Fibroblast of skin of left quadriceps (primary cell): ENCODE measurements at places on chromosomes 12 and 14.
A peak's percentile ranks its signal among the peaks of the same experiment; 100 is the strongest.

- no peak for DNase-seq
These were observed 9.1 kb upstream of the SERPINA1 start for GRCh38 chr14:94397289-94398181.

DNA sequence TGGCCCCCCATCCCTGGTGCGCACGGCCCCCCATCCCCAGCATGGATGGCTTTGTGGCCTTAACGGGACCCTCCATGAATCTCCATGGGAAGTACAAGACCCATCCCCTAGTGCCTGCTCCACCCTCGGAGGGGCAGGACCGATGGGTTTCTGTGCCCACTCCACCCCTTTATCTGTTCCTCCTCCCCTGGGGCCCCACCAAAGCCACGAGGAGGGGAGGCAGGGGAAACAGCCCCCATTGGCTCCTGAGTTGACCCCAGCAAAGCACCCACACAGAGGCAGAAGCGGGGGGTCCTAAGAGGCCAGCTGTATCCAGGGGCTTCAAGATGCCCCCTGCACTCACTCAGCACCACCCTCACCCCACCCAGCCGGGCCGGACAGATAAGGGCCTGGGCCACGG lies 36.1 kb upstream of the TMEM179 start:
- DNase-seq: no peak

DNA sequence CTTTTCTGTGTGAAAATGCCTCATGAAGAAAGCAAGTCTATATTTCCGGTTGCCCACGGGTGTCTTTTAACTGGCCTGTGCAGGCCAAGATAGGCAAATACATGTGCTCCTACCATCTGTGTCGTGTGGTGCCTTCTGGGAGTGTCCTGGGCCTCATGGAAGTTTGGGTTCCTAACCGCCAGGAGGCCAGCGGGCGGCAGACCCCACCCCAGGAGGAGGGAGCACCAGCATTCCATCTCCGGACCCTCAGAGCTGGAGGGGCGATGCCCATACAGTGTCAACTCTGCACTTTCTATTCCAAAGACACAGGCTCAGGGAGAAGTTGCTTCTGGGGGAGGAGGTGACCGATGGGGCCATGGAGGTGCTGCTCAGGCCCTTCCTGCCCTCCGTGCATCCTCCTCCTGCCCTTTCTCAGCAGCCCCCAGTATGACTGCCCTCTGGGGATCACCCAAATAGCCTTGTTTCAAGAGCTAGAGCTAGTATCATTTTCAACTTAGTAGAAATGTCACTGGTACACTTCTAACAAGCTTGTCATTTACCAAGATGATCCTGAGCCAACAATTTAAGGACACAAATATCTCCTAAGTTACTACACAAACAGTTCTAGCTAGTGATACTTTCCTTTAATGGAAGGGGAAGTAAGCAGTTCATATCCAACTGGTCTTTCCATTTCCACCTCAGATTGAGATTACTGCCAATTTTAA lies 17.8 kb downstream of the CCDC92 start:
- DNase-seq: no peak

DNA sequence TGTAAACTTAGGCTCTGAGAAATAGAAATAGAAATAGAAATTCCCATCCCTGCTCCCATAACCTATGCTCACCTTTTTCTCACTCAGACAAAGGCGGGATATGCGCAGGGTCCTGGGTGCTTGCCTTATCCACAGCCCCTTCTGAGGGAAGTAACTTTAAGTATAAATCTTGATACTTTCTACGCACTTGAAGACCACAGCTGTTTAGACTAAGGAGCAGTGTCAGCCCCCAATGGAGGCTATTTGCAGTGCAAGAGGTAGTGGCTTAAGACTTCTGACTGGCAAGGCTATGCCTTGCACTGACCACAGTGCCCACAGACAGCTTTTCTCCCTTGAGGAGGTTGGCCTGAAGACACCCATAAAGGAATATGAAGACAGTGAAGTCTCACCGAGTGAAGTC lies 35.2 kb downstream of the ASCL1 start:
- DNase-seq: no peak

- DNase-seq: no peak
These were observed 95.9 kb upstream of the PPP2R5C start for GRCh38 chr14:101665478-101666078.

DNA sequence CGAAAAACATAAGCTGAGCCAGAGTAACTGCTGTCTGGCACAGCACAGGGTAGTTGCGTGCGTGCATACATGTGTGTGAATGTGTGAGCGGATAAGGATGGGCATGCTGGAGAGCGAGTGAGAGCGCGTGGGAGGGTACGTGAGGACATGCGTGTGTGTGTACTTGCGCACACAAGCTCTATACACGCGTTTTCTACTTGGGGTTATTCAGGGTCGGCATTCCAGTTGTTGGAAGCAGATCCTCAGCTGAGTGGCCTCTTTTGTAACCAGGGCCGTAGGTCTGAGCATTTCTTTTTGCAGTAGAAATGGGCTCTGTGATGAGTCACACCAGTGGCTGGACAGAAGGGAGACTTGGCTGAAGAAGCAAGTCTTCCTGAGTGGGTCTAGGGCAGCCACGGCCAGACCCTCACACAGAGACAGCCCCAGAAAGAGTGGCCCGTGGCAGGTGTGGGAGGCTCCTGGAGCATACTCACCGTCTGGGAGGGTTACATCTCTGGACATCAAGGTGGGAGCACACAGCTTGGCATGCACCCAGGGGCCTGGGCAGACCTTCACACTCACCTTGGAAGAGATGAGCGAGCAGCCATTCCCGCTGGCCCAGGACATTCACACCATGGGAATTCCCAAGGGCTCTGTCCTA lies 78.0 kb downstream of the LRRC74A start:
- DNase-seq: no peak

DNA sequence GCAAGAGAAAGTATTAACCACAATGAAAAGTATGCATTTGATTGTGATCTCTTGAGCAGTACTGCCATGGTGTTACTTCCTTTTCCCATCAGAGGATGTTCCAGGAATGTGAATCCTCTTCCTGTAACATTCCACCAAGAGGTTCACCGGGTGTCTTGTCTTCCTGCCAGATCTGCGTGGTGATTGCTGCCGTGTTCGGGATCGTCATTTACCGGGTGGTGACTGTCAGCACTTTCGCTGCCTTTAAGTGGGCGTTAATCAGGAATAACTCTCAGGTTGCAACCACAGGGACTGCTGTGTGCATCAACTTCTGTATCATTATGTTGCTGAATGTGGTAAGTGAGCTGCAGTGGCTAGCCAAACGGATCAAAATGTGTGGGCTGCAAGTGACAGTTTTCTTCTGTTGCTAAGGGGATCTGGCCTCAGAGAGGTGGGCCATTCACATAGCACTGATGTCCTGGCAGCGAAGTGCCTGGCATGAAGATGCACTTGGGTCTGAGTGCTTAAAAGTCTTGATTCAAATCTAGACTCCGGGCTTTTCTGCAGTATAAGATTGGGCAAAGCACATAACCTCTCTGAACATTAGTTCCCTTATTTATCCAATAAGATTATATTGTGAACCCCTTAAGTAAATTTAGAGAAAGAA lies 123.4 kb downstream of the SLC5A8 start:
- peak; percentile 1 for DNase-seq

DNA sequence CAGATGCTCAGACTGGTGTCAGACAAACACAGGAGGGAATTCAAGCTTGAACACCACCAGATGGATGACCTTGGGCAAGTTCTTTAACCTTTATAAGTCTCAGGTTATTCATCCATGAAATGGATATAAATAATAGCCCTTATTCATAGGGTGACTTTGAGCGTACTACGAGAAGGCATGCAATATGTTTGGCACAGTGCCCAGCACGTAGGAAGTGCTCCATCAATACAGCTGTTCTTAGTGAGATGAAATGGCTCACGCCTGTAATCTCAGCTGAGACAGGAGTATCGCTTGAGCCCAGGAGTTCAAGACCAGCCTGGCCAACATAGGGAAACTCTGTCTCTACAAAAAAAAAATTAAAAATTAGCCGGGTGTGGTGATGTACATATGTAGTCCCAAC lies 84.8 kb upstream of the FICD start:
- DNase-seq: no peak

DNA sequence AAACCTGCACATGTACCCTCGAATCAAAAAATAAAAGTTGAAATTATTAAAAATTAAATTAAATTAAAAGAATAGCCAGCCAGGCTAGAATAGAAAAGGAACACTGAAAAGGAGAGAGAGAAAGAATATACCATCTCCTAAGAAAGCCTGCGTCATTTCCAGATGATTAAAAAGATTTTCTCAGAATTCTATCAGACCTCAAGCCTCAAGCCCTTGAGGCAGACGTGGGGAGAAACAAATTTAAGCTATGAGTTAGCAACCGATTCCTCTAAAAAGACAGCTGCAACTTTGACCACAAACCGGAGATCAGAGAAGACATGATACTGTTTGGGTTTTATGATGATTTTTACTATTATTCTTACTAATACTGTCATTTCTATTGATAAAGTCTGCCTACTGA lies 138.3 kb downstream of the KSR2 start:
- DNase-seq: no peak

- no peak for DNase-seq
These were observed 453.1 kb downstream of the TMEM121 start for GRCh38 chr14:105979446-105979845.

- no peak for DNase-seq
These were observed 240.4 kb downstream of the SNAPC1 start for GRCh38 chr14:62002642-62003041.

DNA sequence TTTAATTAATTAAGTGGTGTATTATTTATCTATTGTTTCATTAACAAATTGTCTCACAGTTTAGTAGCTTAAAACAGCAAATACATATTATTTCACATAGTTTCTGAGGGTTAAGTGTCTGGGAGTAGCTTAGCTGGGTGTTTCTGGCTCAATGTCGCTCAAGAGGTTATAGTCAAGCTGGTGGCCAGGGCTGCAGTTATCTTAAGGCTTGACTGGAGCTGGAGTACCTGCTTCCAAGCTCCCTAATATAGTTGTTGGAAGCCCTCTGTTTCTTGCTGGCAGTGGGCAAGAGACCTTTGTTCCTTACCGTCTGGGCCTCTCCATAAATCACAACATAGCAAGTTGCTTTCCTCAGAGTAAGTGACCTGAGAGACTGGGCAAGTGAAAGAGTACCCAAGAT lies 66.6 kb downstream of the RAD51B start:
- no peak for DNase-seq

DNA sequence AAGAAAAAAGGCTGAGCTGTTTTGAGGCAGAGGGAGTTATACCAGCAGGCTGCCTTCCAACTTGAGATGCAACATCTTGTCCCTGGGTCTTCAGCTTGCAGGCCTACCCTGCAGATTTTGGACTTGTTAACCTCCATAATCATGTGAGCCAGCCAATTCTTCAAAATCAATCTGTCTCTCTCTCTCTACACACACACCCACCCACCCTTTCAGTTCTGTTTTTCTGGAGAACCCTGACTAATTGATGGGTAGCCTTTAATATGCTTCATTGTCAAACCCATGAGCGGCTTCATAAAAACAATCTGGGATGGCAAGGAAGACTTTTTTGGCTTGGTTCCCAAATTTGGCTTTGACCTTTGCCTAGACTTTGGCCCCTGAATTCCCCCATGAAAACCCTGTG lies 113.9 kb downstream of the TMX1 start:
- no peak for DNase-seq

DNA sequence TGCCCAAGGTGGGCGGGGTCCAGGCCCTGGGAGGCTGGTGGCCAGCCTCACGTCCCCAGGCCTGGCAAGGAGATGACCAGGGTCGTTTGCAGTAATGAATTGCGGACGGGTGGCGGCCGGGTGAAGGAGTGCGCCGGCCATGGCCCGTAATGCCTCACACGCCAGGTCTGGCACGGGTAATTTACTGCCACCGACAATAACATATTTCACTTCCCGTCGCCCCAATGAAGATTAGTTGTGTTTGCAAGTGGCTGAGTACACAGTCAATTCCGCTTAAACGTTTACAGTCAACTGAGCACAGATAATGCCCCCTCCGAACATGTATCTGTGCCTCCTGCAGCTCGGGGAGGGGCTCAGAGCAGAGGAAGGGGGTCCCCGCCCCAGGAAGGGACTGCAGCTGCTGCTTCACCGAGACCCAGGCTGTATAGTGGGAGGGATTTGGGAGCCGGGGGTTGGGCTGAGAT lies 48.3 kb downstream of the MVK start:
- DNase-seq: no peak

- DNase-seq: no peak
These were observed 293.5 kb upstream of the RTL1 start for GRCh38 chr14:101196795-101197590.

DNA sequence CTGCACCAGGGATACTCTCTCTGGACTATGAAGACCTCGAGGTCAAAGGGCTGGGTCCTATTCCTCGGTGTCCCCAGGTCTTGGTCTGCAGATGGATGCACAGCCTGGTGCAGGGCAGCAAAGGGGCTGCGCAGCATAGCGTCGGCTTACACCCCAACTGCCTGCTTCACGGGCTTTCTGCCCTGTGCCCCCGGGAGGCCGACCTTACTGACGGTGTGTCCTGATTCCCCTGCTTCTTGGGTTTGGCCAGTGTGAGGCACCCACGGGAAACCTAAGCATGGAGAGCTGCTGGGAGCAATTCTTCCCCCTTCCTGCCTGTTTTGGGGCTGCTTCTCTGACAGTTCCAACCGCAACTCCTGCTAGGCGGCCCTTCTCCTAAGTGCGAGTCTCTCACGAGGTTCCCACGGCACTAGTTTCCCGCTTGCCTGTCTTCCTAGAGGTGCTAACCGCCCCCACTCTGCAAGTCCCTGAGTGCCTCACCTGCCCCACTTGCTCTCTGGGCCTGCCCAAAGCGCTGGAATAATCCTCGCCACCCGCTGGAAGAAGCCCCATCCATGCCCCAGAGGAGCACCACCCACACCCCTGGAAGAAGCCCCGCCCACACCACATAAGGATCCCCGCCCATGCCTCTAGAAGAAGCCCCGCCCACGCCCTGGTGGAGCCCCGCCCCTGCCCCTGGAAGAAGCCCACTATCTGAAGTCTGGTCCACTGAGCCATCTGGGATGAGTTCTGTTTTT lies 54.0 kb downstream of the PRIMA1 start:
- DNase-seq: no peak

DNA sequence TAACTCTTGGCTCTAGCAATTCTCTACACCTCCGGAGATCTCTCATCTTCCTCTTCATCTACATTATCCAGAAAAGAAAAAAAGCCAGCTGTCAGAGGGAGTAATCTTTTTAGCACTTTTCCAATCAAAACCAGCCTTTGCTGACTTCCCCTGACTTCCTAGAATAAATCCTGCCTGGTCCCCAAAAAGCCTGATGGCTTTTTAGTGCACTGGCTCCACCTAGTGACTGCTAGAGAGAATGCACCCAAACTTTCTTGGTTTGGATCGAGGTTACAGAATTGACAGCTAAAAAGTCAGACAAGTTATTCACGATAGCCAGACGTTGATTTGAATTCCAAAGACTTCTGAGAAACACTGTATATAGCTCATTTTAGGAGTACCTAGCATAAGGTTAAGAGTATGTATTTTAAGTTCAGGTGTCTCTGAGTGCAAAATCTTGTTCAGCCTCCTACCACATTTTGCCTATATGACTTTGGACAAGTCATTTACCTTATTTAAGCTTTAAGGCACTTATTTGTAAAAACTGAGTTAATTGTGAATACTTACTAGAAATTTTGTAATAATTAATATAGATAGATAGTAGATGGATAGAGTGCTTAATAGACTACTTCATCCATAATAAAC lies 185.7 kb upstream of the GRIN2B start:
- peak; percentile 18 for DNase-seq

GRCh38 chr14:37472906-37473305 lies 122.1 kb downstream of the FOXA1 start:
- DNase-seq: no peak

GRCh38 chr12:120822832-120823503 lies 81.2 kb downstream of the SPPL3 start:
- no peak for DNase-seq

- DNase-seq: no peak
These were observed 757 bp upstream of the PCK2 start for GRCh38 chr14:24093207-24093900.
